ENCODE measurements at places on chromosomes 1 and 21. TPM values are rescaled to one million over a fixed set of nuclear protein-coding genes. Genes with fewer than 3 reads are reported as not detected.

The IBA57 gene
- 6.0 TPM for total RNA-seq

The TBX15 gene
- not detected for total RNA-seq

The S100A7A gene
- total RNA-seq = not detected

The TFF3 gene
- total RNA-seq = not detected

The PIGK gene
- 19.7 TPM for total RNA-seq

The KRTAP7-1 gene
- total RNA-seq = not detected

The PTPRC gene
- 458 TPM for total RNA-seq

The PDPN gene
- not detected for total RNA-seq

The TMIGD3 gene
- not detected for total RNA-seq

The THEM5 gene
- not detected for total RNA-seq

The AHCTF1 gene
- 54.4 TPM for total RNA-seq
